ENCODE measurements at places on chromosomes 3 and 15. TPM values are rescaled to one million over a fixed set of nuclear protein-coding genes. Genes with fewer than 3 reads are reported as not detected.

TRH gene
- 45.9 TPM for polyA plus RNA-seq

IGSF11 gene
- polyA plus RNA-seq: 26.6 TPM

FBXO40 gene
- 0.09 TPM for polyA plus RNA-seq

FLNB gene
- polyA plus RNA-seq: 46.1 TPM

GP5 gene
- 0.29 TPM for polyA plus RNA-seq

ROPN1 gene
- polyA plus RNA-seq: 0.42 TPM

ZNF860 gene
- 1.5 TPM for polyA plus RNA-seq

SAMMSON gene
- not detected for polyA plus RNA-seq

NEK11 gene
- 21.6 TPM for polyA plus RNA-seq

VWA5B2 gene
- 55.5 TPM for polyA plus RNA-seq

LEKR1 gene
- 1.7 TPM for polyA plus RNA-seq

TRIM59 gene
- 7.0 TPM for polyA plus RNA-seq

PLSCR2 gene
- not detected for polyA plus RNA-seq

NPAP1 gene
- 0.80 TPM for polyA plus RNA-seq

GABRR3 gene
- not detected for polyA plus RNA-seq

AHSG gene
- polyA plus RNA-seq: 0.27 TPM

SLC24A5 gene
- polyA plus RNA-seq: 0.84 TPM

CSPG5 gene
- 306 TPM for polyA plus RNA-seq

TMEM89 gene
- polyA plus RNA-seq: not detected

TPRG1 gene
- polyA plus RNA-seq: 0.65 TPM

RHOV gene
- 12.2 TPM for polyA plus RNA-seq

LMAN1L gene
- polyA plus RNA-seq: not detected

MEX3B gene
- polyA plus RNA-seq: 31.7 TPM

KBTBD13 gene
- polyA plus RNA-seq: 0.08 TPM
